Fibroblast of skin of left quadriceps (primary cell): ENCODE measurements at places on chromosomes 5 and 9.
A peak's percentile ranks its signal among the peaks of the same experiment; 100 is the strongest.

DNA sequence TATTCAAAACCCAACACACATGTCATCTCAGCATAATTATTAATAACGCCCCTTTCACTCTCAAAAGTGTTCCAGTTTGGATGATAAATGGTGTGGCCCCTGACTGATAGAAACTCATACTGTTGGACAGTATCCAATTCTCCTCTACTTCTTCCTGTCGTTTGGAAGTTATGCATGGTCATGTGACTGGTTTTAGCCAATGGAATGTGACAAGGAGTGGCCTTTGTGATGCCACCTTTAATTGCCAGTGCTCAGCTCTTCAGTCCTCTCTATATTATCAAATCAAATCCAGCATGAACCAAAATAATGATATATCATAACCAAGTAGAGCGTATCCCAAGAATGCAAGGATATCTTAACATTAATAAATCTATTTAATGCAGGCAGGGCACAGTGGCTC is 117.8 kb upstream of the SPIN1 start:
- DNase-seq: no peak

- no peak for DNase-seq
Observed at GRCh38 chr5:157989296-157989695, 130.4 kb upstream of the CLINT1 start.

DNA sequence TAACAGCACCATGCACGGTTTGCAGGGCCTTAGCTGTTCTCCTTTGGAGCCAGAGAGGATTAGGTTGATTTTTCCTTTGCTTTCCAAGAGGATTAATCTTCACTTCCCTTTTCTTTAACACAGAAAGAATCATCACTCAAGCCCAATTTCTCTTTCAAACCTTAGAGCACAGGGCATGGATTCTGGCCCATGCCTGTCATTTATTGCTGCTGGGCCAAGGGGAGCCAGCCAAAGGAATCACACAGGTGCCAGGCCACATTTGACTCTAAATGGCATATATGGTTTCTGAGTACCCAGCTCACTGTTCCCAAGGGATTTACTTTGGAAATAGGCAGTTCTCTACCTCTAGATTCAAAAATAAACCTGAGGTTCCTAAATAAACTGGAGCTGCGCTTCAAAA is 58.3 kb downstream of the FBXL7 start:
- DNase-seq: no peak

DNA sequence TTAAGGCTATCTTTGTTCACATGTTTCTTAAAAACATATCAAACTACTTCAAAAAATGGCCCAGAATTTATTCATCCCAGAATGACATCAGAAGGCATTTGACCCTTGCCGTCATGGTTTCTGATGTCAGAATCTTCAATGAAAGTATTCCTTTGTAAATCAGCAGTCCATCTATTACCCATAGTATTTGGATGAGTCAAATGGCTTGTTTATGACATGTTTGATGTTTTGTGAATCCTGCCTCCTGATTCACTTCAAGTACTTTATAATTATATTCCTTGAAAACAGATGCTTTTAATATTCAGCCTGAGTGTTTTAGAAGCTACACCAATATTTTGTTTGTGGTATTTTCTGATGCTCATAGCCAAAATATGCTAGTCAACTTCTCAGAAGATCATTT is 200.8 kb upstream of the MEF2C start:
- peak; percentile 96 for DNase-seq

- no peak for DNase-seq
Observed at GRCh38 chr5:170287532-170287931, 10.0 kb downstream of the LCP2 start.

- no peak for DNase-seq
Observed at GRCh38 chr9:91948597-91949391, 1.2 kb downstream of the ROR2 start.

DNA sequence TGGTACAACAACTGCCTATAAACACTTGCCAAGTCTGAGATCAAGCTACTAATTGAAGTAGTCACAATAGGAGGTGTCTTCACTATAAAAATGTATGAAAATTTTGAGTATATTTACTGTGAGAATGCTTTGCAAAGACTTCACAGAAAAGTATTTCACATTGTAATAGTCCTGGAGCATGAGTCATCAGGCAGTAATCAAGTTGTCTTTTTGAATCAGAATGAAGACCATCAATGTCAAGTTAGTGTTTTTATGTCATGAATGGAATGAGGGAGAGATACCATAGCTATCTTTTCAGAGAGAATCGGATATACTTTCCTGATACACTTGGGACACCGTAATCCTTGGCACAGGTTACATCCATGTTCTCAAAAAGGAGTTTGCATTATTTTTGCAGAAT is 466.9 kb upstream of the ARRDC3 start:
- DNase-seq: no peak

GRCh38 chr9:37840560-37841194 is 40.1 kb downstream of the DCAF10 start:
- DNase-seq: peak; percentile 28

DNA sequence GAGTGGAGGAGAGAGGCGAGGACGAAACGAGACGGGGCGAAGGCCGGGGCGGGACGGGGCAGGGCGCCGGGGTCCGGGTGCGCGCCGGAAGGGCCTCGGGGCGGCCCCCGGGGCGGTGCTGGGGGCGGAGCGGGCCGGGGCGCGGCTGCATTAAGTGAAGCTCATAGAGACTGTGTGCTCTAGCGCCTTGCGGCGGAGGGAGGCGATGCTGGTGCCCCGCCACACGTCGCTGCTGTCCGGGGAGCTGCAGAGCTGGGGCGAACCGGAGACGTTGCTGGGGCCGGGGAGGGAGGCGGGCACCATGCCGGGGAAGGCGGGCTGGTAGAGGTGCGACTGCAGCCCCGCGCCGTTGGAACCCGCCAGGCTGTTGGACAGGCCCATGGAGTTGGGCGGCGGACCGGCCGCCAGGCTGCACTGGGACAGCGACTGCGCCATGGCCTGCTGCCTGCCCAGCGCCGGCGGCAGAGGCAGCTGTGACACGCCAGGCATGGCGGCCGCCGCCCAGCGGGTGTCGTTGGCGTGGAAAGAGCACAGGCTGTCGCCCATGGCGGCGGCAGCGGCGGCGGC is 8.3 kb downstream of the OTP start:
- DNase-seq: no peak

DNA sequence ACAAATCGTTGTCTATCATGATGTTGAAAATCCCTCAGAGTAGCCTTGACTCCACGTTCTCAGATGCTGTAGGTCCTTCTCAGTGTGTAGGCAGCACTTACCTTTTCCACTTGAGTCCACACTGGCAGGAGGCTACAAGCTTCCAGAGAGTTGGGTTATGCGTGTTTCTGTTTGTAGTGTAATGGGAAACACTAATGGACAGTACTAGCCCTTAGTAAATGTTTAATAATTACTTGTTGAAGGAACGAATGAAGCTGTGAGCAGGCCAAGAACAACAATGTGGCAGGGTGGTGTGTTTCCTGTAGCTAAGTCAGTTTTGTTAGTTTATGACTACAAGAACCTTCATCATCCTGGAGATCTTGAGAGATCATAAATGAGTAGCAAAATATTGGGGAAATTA is 83.5 kb downstream of the ARHGAP26 start:
- no peak for DNase-seq

GRCh38 chr5:73747696-73748380 is 121.8 kb downstream of the ARHGEF28 start:
- no peak for DNase-seq

GRCh38 chr9:102550266-102550665 is 444.9 kb upstream of the CYLC2 start:
- no peak for DNase-seq

GRCh38 chr5:171845857-171846256 is 60.2 kb downstream of the SMIM23 start:
- DNase-seq: no peak

DNA sequence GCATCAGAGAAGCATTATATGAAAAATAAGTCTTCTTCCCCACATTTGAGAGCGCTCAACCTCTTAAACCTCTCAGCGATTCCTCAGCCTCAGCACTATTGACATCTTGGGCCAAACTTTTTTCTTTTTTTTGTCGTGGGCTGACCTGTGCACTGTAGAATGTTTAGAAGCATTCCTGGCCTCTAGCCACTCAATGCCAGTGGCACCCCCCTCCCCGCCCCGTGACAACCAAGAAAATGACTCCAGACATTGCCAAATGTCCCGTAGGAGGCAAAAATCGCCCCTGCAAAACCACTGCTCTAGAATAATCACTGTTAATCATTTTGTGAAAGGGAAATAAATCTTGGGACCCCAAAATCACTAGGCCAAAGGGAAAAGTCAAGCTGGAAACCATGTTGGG is 129.1 kb upstream of the BOD1 start:
- DNase-seq: no peak

- DNase-seq: no peak
Observed at GRCh38 chr9:136623016-136623841, 39.5 kb upstream of the EGFL7 start.

- no peak for DNase-seq
Observed at GRCh38 chr9:110742741-110743371, 74.3 kb downstream of the MUSK start.

DNA sequence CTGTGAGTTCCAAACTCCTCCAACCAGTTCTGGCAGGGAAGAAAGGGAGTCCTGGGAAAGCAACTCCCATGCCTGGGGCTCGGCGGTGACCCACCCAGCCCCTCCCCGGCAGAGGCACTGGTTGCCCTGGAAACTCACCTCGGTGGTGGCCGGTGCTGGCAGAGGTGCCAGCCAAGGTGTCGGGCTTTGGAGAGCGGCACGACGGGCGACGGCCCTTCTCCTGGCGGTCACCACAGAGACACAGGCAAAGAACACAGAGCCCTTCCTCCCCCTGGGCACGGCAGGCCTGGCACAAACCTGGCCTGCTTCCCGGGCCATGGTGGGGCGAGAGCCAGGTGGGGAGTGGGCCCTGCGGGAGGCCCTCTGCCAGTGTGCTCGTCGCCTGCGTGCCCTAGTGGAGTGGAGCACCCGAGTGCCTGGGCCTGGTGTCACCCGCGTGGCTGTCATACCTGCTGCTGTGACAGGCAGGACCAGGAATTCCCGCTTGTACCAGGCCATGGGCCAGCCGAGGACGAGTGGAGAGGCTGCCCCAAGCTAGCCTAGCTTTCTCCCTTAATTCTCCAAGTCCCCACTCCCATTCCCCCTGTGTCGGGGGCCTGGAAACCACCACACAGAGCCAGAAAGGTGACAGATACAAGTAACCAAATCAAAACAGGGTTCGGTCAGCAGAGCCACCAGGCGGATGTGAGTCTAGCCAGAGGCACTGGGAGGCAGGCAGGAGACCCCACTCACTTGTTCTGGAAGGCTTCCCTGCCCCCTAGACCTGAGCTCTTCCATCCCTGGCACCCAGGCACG is 8.2 kb upstream of the RALGDS start:
- DNase-seq: no peak

DNA sequence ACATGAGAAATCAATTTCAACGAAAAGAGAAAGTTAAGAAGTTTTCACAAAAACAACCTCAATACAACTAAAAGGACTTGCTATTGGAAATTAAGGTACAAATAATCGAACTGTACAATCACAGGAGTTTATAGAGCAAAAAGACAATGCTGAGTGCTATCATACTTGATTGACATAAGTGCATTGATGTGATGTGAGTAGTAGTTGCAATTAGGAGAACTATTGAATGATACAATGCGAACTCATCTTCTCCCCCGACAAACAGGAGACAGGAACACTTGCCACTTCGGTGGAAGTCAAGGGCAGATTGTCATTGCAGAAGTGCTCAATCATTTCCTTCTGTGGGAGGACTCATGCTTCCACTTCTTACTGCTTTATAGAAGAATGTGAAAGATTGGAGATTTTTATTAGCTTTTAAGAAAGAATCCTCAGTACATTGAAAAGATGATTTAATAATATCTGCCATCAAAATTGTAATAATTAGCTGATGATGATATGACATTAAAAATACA is 276.6 kb upstream of the MPDZ start:
- no peak for DNase-seq

- peak; percentile 44 for DNase-seq
Observed at GRCh38 chr9:114777821-114778609, 27.8 kb downstream of the TNFSF15 start.

DNA sequence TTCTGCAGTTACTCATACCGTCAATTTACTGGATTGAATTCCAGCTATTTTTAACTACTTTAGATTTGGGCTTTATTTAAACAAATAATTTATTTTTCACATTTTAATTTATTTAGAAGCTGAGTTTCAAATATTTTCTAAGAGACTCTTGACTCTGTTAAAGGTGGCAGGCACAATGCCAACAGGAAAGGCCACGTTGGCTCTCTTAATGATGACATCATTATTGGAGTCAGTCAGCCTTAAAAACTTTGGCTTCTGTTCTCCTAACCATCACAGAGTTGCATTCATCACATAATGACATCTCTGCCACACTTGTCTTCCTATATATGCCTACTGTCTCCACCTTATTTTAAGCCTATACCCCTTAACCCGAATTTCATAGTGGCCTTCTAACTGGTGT is 172.3 kb upstream of the PLPPR1 start:
- no peak for DNase-seq

DNA sequence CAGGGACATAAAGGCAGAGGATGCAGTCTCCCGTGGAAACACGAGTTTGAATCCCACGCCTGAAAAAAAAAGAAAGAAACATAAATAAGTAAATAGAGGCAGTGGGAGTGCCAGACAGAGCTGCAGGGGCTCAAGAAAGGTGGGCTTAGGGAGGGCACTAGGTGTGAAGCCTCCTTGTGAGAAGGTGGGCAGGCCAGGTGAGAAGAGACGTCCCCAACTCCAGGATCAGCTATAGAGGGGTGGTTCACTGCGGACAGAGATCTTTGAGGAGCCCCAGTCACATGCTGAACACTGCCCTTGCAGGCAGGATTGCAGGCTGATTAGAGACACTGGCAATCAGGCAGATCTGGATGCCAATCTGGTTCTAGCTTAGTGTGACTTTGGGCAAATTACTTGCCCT is 172.1 kb downstream of the RGS3 start:
- no peak for DNase-seq

DNA sequence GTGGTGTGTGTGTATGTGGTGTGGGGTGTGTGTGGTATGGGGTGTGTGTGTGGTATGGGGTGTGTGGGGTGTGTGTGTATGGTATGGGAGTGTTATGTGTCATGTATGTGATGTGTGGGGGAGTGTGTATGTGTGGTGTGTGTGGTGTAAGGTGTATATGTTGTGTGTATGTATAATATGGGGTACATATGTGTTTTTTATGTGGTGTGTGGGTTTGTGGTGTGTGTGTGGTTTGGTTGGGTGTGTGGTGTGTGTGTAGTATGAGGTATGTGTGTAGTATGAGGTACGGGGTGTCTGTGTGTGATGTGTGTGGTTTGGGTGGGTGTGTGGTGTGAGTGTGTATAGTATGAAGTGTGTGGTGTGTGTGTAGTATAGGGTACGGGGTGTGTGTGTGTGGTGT is 11.4 kb downstream of the ECSCR start:
- DNase-seq: no peak
